Esophagus squamous epithelium (tissue), 5 donors: ENCODE measurements at places on chromosomes 4 and X.

- no peak for DNase-seq
Observed at GRCh38 chr4:133424605-133425004, 275.5 kb downstream of the PCDH10 start.

DNA sequence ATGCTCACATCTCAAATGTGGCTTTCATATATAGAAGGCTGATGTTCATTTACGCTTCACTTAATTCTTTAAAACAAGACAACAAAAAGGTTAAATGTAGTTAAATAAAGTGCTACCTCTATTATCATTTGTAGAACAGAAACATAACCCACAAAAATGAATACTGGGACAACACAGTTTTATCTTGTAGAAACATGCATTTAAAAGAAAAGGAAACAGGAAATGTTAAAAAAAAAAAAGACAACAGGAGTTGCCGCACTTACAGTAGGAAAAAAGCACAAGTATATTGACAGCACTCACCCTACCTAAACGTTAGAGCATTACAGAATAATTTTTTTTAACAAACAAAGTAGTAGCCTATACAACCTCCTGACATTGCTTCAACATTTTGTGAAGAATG, 4.8 kb downstream of the THOC2 start:
- DNase-seq = no peak

DNA sequence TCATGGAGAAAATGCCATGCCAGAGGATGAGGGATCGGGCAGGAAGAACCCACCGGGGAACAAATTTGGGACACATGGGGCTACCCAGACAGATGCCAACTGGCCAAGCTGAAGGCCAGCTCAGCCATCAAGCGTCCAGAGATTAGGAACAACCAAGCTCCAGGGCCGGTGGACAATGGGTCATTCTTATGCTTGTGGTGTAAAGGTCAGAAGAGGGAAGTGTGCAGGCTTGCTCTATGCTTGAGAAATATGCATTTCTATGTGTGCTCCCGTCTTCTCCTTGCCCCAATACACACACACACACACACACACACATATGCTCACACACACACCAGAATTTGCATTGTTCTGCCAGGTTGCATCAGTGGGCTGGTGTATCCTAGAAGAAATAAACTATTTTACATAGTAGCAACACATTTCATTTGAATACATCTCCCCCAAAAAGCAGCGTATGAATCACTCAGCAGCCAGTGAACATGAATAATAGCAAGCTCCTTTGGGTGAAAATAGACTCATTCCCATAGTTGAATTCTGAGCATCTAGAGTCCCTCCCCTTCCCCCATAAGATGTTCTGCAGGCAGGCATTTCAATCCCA, 201.9 kb upstream of the PPARGC1A start:
- no peak for DNase-seq

GRCh38 chr4:149466446-149466845, 349.2 kb downstream of the IQCM start:
- no peak for DNase-seq

DNA sequence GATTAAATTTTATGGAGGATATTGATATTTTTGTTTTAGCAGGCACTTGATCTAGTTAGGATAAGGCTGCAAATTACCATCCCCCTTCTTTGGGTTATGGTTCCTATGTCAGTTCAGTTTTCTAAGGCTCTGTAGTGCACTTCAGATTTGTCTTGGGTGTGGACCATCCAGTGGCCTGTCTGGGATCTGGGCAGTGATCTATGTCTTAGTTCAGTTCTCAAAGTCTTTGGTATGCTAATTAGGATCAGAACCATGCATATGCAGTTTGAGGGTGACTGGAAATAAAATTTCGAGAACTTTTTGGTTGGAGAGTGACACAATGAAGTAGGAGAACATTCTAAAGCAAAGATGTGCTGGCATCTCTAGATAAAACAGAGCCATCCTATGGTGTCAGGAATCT, 388.2 kb downstream of the MID1IP1 start:
- no peak for DNase-seq

DNA sequence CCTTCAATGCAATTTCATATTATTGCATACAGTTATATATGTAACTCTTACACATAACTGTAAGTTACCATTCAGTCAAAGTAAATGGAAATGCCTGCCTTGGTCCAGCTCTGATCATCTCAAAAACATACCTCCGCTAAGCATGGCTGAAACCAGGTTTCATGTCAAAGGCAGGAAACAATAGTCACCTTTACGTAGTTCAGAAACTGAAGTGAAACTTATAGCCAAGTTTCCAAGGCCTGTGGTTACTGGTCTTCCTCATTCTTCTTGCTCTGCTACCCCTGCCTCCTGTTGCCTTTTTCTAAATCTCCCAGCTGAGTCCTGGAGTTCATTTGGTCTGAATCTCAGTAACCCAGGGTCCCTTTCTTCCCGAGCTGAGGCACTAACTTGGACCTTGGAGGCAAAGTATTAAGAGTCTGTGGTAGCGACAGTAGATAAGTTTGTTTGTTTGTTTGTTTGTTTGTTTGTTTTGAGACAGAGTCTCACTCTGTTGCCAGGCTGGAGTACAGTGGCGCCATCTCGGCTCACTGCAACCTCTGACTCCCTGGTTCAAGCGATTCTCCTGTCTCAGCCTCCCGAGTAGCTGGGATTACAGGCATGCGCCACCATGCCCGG, 30.8 kb downstream of the DAPP1 start:
- DNase-seq = no peak

GRCh38 chr4:86130160-86130933, 229.5 kb downstream of the MAPK10 start:
- DNase-seq = no peak

DNA sequence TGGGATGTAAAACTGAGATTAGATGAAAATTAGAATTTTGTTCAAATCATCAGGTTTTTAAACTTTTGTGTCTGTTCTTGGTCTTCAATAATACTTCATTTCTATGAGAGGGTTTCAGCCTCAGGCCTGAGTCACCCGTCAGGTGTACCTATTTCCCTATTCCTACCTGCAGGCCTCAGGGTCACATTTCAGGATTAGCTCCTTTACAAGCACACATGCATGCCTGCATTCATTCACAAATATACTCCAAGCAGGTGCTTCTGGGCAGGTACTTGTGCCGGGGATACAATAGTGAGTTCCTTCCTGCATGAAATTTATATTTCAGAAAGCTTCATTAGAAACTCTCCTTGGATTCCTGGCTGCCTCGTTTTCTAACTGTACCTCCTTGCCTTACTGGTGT, 114.9 kb downstream of the SHISA3 start:
- no peak for DNase-seq

DNA sequence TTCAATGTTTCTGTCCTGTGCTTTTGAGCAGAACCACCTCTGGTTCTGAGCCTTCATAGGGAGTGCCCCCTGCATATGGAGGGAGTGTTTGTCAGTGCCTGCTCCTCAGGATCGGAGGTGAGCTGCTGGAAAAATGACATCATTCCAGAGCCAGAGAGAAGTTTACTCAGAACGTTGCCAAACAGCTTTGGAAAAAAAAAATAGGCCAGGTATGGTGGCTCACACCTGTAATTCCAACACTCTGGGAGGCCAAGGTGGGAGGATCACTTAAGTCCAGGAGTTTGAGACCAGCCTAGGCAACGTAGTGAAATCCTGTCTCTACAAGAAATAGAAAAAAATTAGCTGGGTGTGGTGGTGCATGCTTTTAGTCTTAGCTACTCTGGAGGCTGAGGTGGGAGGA, 27.2 kb upstream of the PDLIM3 start:
- DNase-seq = no peak

GRCh38 chrX:45712067-45712466, 511.4 kb upstream of the DIPK2B start:
- no peak for DNase-seq

- no peak for DNase-seq
Observed at GRCh38 chrX:9739130-9739529, 26.5 kb downstream of the GPR143 start.

DNA sequence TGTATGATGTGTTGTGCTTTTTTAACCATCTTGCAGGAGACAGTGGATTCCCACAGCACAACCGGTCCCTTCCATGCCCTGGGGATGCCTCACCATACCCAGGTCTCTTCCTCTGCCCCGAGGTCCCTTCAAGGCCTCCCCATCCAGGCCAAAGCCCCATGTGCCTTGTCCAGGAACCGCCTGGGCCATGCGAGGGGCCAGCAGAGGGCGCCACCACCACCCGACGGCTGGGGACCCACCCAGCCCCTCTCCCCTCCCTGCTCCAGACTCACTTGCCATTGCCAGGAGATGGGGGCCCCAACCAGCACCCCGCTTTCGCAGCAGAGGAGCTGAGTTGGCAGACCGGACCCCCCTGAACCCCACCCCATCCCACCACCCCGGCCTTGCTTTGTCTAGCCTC, 485.5 kb downstream of the TRAM1L1 start:
- no peak for DNase-seq

DNA sequence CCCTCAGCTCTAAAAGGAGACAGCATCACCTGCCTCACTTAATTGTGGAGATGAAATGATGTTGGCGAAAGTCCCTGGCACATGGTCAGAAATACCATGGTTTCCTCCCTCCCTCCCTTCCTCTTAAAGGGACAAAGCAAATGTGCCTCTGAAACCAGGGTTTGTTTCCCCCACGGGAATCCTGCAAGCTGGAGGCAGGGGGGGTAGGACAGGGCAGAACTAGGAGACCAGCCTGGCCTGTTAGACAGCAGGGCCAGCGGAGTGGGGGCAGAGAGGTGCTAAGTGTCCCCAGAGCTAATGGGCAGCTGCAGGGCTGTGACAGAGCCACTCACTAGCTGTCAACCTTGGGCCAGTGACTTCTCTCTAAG, 5.7 kb downstream of the RTL5 start:
- no peak for DNase-seq

DNA sequence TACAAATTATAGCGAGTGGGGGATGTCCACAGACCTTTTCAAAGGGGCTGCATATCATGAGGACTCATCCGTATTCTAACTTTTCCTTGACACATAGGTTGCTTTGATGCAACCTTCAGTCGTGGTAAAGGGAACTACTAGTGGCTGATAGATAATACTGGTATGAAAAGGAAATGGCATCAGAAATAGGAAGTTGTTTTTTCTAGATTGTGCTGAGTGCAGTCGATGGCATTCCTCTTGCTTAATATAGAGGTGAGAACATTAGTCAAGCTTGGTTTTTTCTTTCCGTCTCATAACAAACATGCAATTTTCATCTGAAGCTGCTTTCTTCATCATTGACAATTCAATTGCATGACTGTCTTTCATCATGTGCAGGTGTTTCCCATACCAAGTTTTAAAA, 16.6 kb downstream of the ENPEP start:
- no peak for DNase-seq

DNA sequence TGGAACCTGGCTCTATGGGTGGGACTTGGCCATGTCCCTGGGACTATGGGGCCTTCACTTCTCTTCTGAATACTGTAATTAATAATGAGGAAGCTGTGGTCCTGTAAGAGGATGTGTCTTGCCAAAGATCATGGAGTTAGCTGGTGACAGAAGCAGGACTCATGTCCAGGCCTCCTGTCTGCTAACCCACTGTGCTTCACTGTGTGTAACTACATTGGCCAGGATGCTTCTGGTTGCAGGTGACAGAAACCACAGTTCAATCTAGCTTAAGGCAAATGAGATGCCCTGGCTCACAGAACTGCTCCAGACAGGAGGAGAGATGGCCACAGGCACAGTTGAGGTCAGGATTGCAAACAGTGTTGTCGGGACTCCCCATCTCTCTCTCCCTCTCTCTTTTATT, 3.1 kb downstream of the MTMR1 start:
- DNase-seq = no peak

DNA sequence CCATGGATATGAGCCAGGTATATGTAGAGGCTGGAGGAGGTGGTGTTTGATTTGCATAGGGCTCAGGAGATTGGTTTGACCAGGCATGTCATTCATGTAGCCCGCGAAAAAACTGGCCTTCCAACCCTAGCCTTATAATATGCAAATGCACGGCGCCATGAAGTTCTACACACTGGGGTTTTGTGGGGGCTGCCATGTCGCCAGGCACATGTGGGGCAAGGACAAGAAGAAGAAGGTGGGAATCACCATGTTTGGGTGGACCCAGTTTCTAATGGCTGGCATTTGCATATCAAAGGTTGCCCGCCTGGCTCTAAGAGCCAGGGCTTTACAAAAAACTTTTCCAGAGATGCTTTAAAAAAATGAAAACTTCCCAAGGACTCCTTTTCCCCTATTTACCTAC, 1251.0 kb downstream of the PCDH18 start:
- DNase-seq = no peak

- DNase-seq = no peak
Observed at GRCh38 chr4:181566490-181566889, 676.7 kb upstream of the TENM3 start.

- DNase-seq = no peak
Observed at GRCh38 chrX:107724653-107725052, 50.9 kb downstream of the TSC22D3 start.
